ENCODE measurements at places on chromosomes 4 and X.
A peak's percentile ranks its signal among the peaks of the same experiment; 100 is the strongest.

GRCh38 chr4:113461281-113461680 is 300.3 kb downstream of the CAMK2D start:
- no peak for DNase-seq

GRCh38 chrX:154827194-154828015 is 7.1 kb downstream of the SMIM9 start:
- peak; percentile 2 for DNase-seq

DNA sequence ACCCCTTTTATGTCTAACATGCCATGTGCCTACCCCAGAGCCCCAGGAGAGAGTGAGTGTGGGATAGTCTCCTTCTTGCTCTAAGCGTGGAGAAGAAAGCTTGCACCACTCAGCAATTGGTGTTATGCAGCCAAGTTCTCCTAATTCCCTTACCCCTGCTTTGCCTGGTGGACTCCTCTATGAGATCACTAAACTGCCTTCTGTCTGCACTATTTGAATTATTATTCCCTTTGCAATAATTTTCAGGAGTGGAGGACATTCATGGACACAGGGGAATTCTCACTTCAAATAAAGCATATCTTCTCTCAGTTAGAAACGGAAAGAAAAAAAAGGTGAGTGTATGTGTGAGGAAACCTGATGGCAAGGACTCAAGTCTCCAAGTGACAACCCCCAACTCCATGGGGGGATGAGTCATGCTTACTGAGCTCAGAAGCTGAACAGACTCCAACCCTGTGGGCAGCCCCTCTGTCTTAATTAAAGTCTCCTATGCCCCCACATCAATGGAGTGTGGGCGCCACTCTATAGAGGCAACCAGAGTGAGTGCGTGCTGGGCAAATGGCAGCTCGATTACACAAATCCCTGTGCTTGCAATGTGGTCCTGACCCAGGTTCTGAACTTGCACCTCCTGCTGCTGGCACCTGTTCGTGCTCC is 381.9 kb downstream of the RAB28 start:
- no peak for DNase-seq

GRCh38 chr4:72743078-72743477 is 174.1 kb upstream of the ADAMTS3 start:
- DNase-seq = no peak

GRCh38 chrX:45143455-45143854 is 57.2 kb downstream of the DIPK2B start:
- no peak for DNase-seq

- peak; percentile 37 for DNase-seq
These were observed 1.7 kb upstream of the PRDM8 start for GRCh38 chr4:80195441-80196140.

DNA sequence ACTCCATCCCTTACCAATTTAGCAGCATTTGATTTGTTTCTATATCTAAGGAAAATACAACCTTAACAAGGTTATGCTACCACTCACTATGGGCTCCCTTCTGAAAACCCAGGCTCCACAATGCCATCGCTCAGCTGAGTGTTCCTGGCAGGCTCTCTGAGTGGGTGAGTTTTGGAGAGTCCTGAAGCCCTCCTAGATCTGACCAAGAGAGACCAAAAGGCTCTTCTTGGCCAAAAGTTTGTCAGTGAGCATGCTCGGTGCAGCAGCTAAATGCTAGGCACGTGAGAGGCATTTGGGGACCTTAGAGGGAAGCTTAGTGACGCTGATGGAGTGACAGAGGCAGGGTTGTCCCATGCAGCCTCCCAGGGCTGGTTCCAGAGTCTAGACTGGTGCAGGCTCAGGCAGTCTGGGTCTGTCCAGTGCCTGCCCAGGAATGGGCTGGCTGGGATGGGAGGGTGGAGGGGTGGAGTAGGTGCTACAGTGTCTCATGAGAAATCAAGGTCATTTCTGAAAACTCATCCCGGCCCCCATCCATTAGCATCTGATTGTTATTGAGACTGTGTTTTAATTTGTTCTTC is 346.8 kb downstream of the NR3C2 start:
- no peak for DNase-seq

GRCh38 chrX:110318664-110318968 is 731 bp upstream of the AMMECR1 start:
- no peak for DNase-seq

DNA sequence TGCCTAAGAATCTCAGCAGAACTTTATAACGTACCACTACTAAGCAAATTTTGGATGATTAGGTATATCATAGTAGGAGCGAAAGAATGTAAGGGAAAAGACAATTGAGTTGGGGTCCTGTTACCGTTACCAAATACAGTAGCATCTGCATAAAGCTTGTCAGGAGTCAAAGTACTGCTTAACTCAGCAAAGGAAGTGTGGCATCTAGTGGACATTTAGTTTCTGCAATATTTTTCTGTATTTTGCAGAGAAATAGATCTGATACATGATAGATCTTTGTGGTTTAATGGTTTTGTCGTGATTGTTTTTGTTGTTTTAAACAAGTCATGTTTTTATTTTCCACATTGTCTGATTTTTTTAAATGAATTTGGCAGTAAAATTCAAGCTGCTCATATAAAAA is 81.0 kb upstream of the SMARCAD1 start:
- DNase-seq = no peak

- no peak for DNase-seq
These were observed 23.2 kb downstream of the TMSB4X start for GRCh38 chrX:12997906-12998687.

Data from inflammatory macrophage (primary cell).